ENCODE measurements at places on chromosomes 3 and 15.

DNA sequence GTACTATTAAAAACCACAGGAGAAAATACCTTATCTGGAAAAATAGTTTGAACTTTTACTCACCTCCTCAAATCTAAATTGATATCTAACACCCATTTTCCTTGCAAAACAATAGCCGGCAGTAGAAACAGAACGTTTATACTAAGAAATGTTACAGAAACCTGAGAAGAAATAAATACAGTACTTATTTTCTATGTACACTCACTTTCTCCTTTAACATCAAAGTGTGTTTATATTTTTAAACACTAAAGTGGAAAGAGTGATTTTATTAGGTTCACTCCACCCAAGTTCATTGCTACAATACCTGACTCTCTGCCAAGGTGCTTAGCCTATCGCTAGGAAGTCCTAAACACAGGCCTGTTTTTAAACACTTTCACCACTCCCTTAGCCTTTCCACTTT lies 87.8 kb upstream of the TJP1 start:
- peaks cover 2% of the 10 kb centered on the region for H3K27me3 ChIP-seq
- no peak overlapping the region for H3K27ac ChIP-seq
- H3K4me1 ChIP-seq: no peaks in the 10 kb centered on the region
- DNase-seq: no peak
- no peak overlapping the region for H3K4me3 ChIP-seq
- no peaks in the 10 kb centered on the region for H3K36me3 ChIP-seq

DNA sequence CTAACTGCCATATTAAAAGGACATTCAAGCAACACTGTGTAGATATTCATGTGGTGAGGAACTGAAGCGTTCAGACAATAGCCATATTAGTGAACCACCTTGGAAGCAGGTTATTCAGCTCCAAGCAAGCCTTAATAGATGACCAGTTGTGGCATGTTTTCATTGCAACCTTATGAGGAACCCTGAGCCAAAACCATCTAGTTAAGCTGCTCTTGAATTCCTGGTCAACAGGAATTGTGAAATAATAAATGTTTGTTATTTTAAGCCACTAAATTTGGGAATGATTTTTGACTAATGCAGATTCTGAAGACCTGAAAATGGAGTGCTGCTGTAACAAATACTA lies 73.0 kb downstream of the SPRED1 start:
- no peak overlapping the region for H3K27ac ChIP-seq
- H3K36me3 ChIP-seq: no peaks in the 10 kb centered on the region
- DNase-seq: no peak
- H3K27me3 ChIP-seq: no peaks in the 10 kb centered on the region
- H3K4me1 ChIP-seq: peaks cover 5% of the 10 kb centered on the region

DNA sequence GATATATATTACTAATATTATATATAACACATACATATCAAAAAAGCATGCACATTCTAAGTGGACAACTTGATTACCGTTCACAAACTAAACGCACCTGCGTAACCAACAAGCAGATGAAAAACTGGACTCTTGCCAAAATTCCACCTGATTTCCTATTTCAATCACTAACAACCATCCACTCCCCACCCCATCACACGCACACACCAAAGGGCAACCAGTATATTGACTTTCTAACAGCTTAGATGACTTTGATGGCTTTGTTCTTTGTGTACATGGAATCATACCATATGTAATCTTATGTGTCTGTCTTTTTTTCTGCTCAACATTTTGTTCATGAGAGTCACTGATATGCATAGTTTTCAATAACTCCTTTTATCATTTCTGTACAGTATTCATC lies 496.8 kb upstream of the ARRDC4 start:
- H3K27me3 ChIP-seq: no peaks in the 10 kb centered on the region
- no peak overlapping the region for H3K4me3 ChIP-seq
- DNase-seq: no peak
- no peak overlapping the region for H3K27ac ChIP-seq
- no peaks in the 10 kb centered on the region for H3K4me1 ChIP-seq

GRCh38 chr3:99638167-99638948 lies at the start of gene COL8A1:
TSS of gene COL8A1 (plus strand) at chr3:99638594. CDS start at chr3:99790683, 152,089 bp downstream.
- H3K36me3 ChIP-seq: no peaks in the 10 kb centered on the region
- H3K4me3 ChIP-seq: peak within 1 kb of the TSS; percentile 30

- no peak for DNase-seq
- no peak overlapping the region for H3K4me3 ChIP-seq
- no peak overlapping the region for H3K27ac ChIP-seq
- no peaks in the 10 kb centered on the region for H3K36me3 ChIP-seq
These were observed 120.0 kb upstream of the CTDSPL start for GRCh38 chr3:37741644-37742043.

DNA sequence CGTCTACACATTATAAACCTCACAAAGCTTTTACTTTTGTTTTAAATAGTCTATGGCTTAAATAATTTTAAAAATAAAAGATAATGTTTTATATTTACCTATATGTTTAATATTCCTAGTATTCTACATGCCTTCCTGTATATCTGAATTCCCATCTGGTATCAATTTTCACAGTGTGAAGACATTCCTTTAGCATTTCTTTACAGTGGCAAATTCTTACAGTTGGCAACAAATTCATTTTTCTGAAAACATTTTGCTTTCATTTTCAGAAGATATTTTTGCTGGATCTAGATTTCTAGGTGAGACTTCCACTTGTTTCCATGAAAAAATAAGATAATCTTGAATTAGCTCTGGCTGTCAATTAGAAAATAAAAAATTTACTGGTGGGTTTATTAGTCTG lies 471.4 kb upstream of the NAALADL2 start:
- no peaks in the 10 kb centered on the region for H3K36me3 ChIP-seq
- H3K27ac ChIP-seq: no peak overlapping the region
- DNase-seq: no peak
- no peak overlapping the region for H3K4me3 ChIP-seq
